SK-MEL-5 (cell line): ENCODE measurements at places on chromosomes 11 and 22. TPM values are rescaled to one million over a fixed set of nuclear protein-coding genes. Genes with fewer than 3 reads are reported as not detected.

OR8D4 gene
- not detected in 2 replicates for total RNA-seq

JHY gene
- total RNA-seq: 2.5 and 3.3 TPM in 2 replicates

TUBA8 gene
- total RNA-seq: 0.50 and 0.88 TPM in 2 replicates

TSGA10IP gene
- total RNA-seq: not detected in 2 replicates

STT3A gene
- total RNA-seq: 125 and 135 TPM in 2 replicates

STK33 gene
- not detected in 2 replicates for total RNA-seq

ANO5 gene
- 0.21 and 0.59 TPM in 2 replicates for total RNA-seq

TRIM51 gene
- 23.7 and 23.9 TPM in 2 replicates for total RNA-seq

GRCh38 chr11:47960015-47960414, 20.3 kb upstream of the PTPRJ start:
- no peak for DNase-seq

DNA sequence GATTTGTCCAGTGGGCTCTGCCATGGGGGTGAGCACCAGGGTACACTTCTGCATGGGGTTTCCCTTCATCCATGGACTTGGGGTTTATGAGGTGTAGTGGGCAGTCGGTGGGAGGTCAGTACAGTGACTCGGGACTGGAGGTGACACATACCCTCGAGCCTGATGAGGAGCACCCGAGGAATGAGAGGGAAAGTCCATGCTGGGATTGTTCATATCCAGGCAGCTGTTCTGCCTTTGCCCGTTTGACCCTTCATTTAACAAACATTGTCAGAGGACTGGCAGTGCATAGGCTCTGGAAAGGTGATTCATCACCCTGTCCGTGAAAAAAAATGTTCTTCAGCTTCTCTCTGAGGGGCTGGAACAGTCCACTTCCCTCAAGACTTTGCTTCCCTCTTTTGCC, 2.7 kb downstream of the NAV2 start:
- no peak for DNase-seq

GRCh38 chr11:14623036-14623435, 20.6 kb upstream of the PDE3B start:
- peak; percentile 26 for DNase-seq

DNA sequence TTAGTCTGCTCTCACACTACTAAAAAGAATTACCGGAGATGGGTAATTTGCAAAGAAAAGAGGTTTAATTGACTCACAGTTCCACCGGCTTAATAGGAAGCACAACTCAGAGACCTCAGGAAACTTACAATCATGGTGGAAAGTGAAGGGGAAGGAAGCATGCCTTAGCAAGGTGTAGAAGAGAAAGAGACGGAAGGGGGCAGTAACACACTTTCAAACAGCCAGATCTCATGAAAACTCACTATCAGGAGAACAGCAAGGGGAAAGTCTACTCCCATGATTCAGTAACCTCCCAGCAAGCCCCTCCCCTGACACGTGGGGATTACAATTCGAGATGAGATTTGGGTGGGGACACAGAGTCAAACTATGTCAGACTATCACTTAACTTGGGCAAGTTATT, 236.6 kb upstream of the ANO3 start:
- no peak for DNase-seq

GRCh38 chr11:64924910-64925284, 408 bp downstream of the PPP2R5B start:
- DNase-seq: no peak

DNA sequence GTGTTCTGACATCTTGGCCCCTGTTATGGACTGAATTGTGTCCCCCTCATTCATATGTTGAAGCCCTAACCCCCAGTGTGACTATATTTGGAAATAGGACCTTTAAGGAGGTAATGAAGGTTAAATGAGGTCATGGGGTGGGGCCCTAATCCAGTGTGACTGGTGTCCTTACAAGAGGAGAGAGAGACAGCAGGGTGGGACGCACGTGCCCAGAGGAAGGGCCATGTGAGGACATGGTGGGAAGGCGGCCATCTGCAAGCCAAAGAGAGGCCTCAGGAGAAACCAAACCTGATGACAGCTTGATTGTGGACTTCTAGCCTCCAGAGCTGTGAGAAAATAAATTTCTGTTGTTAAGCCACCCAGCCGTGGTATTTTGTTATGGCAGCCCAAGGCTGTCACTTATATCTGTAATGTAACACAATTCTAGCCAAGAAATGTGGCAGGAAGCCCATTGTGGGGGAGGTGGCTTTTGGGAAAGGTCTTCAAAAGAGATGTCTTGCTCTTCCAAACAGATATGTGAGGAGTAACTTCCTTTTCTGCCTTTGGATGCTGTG, 23.7 kb downstream of the SLC22A6 start:
- no peak for DNase-seq

GRCh38 chr11:6943131-6943530, 16.9 kb downstream of the ZNF215 start:
- DNase-seq: no peak

GRCh38 chr22:30438559-30438958, 13.0 kb downstream of the MTFP1 start:
- DNase-seq: no peak

- peak; percentile 90 for DNase-seq
Measured at GRCh38 chr11:78402847-78403246, 14.8 kb downstream of the GAB2 start.

DNA sequence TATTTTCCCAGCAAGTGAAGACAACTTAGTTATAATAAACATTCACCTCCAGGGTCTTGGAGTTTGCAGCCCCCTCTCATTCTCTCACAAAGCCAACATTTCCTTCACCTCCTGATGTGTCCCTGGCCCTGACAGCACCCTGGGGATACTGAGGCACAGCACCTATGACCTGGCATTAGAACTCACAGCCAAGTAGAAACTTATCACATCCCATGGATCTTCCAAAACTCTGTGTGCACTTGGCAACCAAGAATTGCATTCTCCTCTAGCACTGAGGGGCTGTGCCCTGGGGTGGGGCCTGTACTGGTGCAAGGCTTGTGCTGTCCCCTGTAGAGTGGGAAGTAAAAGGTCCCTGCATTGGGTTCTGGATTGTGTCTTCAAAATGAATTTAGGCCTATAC, 116.7 kb upstream of the IGLL5 start:
- no peak for DNase-seq

DNA sequence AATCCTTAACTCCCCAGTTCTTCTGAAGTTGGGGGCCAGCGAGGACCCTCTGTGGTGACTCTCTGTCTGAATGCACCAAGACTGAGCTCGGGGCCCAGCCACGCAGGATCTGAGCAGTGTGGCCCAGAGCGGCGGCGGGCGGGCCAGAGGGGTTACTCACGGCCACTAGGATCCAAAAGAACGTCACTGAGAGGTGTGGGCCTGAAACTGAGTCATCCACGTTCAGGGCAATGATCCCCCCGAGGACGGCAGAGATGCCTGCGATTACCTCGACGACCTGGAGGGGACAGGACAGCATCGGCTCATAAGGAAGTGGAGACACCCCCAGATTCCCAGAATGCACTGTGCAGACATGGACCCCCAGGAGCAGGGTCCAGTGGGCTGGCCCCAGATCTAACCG, 11.2 kb downstream of the MLC1 start:
- DNase-seq: no peak

- no peak for DNase-seq
Measured at GRCh38 chr11:126456783-126457542, 101.5 kb downstream of the ST3GAL4 start.

DNA sequence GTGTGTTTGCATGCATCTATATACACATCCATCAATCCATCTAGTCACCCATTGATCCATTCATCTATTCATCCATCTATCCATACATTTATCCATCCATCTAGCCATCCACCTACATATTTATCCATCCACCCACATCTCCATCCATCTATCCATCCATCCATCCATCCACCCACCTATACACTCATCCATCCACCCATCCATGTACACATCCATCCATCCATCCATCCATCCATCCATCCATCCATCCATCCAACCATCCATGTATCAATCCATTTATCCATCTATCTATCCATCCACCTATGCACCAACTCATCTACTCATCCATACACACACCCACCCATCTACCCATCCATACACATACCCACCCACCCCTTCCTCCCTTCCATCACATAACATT, 18.8 kb upstream of the MYEOV start:
- no peak for DNase-seq

- DNase-seq: no peak
Measured at GRCh38 chr11:70001246-70001645, 76.9 kb upstream of the ANO1 start.

GRCh38 chr11:1623716-1624115, 1.8 kb upstream of the KRTAP5-4 start:
- DNase-seq: no peak

- DNase-seq: peak; percentile 57
Measured at GRCh38 chr22:40593460-40594273, 42.9 kb downstream of the MRTFA start.

DNA sequence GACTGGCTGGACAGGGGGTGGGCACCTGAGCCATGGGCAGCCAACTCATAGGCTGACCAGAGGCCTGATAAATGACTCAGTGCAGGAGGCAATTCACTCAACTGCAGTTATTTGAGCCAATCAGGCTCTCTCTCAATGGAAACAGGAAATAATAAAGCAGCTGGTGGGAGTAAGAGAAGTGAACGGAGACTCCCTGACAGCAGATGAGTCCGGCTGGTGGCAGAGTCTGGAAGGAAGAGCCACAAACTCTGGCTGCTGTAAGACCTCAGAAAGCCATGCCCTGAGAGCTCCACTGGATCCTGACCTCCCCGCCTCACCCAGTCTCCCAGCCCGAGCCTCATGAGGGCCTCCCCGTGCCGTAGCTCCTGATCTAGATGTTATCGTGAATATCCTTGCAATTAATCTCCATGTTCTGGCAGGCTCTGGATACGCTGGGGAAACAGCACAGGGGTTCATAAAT, 69.8 kb downstream of the TRIM29 start:
- DNase-seq: no peak

DNA sequence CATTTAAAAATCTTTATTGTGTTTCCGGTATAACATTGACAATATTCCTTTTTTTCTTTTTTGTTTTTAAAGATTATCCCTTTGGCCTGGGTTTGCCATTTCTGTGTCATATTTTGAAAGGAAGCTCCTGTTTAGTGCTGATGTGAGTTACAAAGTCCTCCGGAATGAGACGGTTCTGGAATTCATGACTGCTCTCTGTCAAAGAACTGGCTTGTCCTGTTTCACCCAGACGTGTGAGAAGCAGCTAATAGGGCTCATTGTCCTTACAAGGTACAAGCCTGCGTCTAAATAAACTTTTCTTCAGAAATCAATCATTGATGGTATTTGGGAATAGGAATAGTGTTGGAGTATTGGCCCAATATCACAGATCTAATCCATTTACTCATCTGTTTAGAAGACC, 19.8 kb downstream of the PIWIL4 start:
- no peak for DNase-seq

DNA sequence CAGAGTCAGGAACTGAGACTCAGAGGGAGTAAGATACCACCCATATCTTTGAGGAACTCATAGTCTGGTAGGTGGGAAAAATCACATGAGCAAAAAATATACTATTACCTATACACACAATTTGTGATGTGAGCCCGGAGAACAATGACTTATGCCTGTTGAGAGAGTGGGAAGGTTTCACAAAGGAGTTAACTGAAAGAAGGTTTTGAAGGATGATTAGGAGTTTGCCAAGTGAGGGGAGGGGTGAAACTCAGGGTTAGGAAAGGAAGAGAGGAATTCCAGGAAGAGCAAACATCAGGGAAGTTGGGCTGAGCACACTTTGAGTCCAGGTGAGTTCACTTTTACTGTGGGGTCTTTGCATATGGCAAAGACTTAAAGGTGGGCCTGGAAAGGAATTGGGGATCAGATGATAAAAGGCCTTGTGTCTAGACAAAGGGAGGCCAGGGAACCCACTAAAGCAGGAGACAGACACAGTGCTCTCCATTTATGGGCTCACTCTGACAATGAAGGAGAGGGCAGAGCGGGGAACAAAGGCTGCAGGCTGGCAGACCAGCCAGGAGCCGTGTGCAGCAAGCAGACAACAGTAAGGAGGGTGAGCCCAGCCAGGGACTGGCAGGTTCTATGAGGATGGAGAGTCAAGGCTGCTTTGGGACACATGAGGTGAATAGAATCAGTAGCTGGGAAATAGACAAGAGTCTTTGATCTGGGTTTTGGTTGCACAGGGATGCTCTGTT, 33.1 kb downstream of the TSPAN18 start:
- DNase-seq: no peak

DNA sequence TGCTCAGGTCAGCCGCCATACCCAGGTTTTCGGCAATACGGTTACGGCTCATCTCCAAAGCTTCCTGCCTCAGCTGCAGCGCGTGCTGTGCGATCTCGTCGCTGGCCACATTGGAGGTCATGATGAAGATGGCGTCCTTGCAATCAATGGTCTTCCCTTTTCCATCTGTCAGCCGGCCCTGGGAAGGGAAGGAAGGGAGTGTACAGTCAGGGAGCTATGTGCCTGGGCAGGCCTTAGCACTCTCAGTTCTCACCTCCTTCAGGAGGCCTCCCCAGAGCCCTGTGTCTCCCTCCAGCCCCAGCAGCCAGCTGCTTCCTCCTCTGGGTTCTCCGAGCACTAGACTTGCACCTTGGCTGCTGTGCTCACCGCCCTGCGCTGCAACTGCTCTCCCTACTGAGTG, 51.5 kb upstream of the PHOX2A start:
- no peak for DNase-seq

GRCh38 chr22:47228767-47229166, 466.3 kb downstream of the TBC1D22A start:
- peak; percentile 55 for DNase-seq

DNA sequence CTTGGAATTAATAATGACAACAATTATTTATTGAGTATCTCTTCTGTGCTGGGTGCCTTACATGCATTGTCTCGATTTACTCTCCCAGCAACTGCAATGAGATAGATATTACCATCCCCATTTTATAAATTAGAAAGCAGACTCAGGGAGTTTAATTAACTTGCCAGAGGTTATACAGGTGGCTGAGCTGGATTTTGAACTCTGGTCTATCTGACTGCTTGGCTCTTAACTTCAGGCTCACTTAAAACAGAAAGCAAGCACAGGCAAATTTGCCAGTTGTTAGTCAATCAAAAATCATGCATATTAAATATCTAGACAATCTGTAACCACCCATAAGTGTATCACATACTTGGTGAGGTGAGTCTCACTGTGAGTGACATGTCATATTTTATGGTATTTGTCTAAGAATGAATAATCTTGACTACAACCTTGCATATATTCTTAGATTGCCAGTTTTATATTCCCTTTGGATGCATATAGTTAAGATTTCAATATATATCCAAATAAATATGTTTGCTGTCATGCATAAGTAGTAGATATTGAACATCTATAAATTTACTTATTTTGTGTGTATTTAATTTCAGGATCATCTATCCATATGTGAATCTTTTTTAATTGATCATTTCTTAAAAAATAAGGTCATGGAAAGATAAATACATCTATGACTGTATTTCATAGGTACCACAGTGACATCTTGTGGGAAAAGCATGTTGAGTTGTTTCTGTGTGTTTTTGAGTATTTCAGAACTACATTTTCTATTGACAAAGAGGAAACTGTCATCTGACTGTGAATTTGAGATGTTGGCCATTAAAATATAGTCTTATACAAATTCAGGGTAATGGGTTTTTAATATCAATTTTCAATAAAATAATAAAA, 112.0 kb upstream of the ARHGAP42 start:
- DNase-seq: peak; percentile 40

GRCh38 chr11:1832920-1833295, 1.9 kb upstream of the SYT8 start:
- no peak for DNase-seq

GRCh38 chr11:66011239-66011784, 496 bp upstream of the CST6 start:
- no peak for DNase-seq
